ENCODE measurements at places on chromosomes 1 and 21. TPM values are rescaled to one million over a fixed set of nuclear protein-coding genes. Genes with fewer than 3 reads are reported as not detected.

The MIGA1 gene
- polyA plus RNA-seq, result 11.1 TPM

The SPATA46 gene
- 72.9 TPM for polyA plus RNA-seq

The KCNE1 gene
- 7.3 TPM for polyA plus RNA-seq

The CEP104 gene
- polyA plus RNA-seq, result 80.4 TPM

The KLF18 gene
- 0.25 TPM for polyA plus RNA-seq

The C1orf167 gene
- polyA plus RNA-seq, result 64.2 TPM

DNA sequence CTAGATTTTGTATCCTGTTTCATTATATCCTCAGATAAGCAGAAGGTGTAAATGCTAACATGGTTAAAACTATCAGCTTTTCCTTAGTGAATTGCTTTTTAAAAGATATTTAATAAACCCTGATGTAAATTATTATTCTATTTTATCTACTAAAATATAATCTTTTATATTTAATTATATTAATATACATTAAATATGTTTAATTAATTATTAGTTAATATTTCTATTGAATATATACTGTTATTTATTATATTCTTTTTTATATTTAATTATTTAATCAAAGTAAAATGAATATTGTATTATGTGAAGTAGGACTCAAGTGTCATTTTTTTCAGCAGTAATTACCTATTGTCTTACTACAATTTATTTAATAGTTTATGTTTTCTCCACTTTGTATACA lies 179.7 kb upstream of the ADGRL4 start:
- H3K36me3 ChIP-seq, result no peaks in the 10 kb centered on the region
- no peak for DNase-seq
- H3K4me3 ChIP-seq, result no peak overlapping the region
- H3K4me1 ChIP-seq, result no peaks in the 10 kb centered on the region

DNA sequence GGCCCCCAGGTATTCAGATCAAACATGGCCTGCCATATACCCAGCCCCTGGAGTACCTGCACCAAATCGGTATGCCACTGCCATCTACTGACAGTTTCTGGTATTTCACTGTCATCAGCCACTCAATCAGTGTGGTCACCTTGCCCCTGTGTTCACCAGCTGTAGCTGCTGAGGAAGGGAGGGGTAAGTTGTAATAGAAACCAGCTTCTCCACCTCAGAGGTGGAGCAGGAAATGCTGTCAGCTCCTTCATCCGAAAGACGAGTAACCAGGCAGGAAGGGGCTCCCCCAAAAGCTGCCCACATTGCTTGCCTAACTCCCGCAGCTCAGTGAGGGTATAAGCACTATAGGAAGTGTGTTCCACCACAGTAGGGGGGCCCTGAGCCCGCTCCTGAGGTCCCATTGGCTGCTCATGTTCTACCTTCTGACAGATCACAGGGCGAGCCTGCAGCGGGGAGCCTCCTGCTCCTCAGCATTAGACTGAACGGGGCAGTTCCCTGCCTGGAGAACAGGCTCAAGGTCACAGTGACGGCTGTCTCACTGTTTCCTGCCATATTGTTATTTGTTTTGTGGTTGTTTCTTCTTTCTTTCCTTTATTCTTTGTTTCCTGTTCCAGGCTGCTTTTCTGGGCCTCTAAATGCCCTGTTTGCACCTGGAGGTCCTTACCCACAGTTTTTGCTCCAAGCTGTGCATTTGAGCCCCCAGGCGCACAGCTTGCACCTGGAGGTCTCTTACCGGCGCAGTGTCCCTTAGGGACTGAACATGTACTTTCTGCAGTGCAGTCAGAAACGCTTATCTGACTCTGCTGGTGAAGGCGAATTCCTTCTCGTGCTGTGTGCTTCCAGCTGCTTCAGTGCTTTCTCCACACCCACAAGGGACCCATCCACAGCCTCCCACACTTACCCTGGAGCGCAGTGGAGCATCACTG lies 1638.3 kb downstream of the MRPL39 start:
- H3K4me3 ChIP-seq, result peak overlapping the region; percentile 1
- H3K27me3 ChIP-seq, result no peaks in the 10 kb centered on the region
- DNase-seq, result peak; percentile 62

DNA sequence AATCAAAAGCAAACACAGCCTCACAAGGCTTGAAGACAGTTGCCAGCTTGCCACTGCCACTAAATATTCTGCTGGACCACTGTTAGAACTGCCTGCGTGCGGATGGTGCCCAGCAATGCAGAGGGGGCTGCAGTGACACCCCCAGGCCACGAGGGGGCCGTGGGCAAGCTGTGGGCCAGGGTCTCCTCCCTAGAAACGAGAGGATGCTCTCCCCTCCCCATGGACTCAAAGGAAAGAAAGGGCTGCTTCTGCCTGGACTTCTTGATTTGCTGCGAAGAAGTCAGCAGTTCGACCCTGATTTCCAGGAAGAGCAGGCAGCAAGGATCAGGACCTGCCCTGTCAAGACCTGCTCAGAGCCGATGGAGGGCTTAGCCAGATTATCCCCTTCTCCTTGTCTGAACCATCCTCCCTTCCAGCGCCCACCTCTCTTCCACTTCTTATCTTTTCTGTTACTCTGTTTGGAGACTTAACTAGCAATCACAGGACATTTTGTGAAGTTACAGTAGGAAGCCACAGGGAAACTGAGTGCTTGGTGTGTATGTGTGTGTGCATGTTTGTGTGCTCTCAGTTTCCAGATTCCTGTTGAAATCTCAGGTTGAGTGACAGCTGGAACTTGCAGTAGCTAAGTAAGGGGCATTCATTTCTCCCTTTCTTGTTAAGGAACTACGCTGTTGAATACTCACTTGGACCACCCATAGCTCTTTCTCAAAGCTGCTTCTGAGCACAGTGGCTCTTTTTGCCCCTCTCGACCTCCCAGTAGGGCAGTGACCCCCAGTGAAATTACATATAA lies 2.7 kb downstream of the MAN1C1 start:
- DNase-seq, result peak; percentile 63
- H3K27me3 ChIP-seq, result no peaks in the 10 kb centered on the region
- no peak overlapping the region for H3K27ac ChIP-seq

DNA sequence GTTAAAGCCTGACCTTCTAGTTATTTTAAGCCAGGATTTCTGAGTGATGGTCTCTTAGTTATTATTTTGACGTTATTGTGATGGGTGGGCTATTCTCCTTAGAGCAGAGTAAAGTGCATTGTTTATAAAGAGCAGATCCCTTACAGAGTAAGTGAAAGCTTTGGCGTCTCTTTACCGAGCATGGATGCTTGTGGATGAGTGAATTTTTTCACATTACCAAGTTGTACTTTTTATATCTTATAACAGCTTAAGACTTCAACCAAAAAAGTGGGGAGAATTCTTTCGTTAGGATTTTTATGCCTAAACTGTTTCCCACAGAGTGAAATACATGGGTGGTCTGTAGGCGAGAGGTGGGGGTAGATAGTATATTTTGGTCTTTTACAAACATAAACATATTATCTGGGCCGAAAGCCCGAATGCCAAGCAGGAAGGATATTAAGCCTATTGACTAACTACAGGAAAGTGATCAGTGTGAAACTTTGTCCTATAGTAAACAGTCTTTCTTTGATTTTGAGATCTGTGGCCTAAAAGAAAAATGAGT lies 279.1 kb upstream of the C1orf105 start:
- no peaks in the 10 kb centered on the region for H3K27me3 ChIP-seq
- DNase-seq, result no peak
- peak overlapping the region; percentile 87 for H3K27ac ChIP-seq
- peak overlapping the region; percentile 24 for H3K4me3 ChIP-seq

GRCh38 chr1:46613661-46614603 lies 2.7 kb downstream of the MOB3C start:
- no peaks in the 10 kb centered on the region for H3K36me3 ChIP-seq
- H3K4me3 ChIP-seq, result no peak overlapping the region
- DNase-seq, result peak; percentile 94
- no peaks in the 10 kb centered on the region for H3K27me3 ChIP-seq
- H3K27ac ChIP-seq, result no peak overlapping the region

DNA sequence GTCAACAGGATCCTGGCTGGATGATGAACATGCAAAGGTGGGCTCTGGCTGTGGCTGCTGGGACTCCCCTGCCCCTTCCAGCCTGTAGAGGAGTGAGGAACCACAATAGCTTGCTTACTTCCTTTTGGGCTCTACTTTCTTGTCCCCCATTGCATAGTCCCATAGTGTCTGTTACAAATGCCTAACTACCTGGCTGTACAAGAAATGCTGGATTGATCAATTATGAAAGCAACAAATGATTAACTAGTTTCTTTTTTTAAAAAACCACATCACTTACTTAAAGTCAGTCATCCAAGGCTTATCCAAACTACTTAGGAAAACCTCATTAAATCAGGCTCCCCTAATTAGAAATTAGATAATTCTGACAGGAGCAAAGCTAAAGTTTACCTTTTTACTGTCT lies 514.1 kb upstream of the PKN2 start:
- H3K27me3 ChIP-seq, result no peaks in the 10 kb centered on the region
- no peak for DNase-seq
- no peak overlapping the region for H3K4me3 ChIP-seq
- no peaks in the 10 kb centered on the region for H3K36me3 ChIP-seq

GRCh38 chr1:68745451-68745850 lies 248.6 kb upstream of the DEPDC1 start:
- H3K4me3 ChIP-seq, result no peak overlapping the region
- no peaks in the 10 kb centered on the region for H3K27me3 ChIP-seq
- no peak for DNase-seq
- no peaks in the 10 kb centered on the region for H3K36me3 ChIP-seq
- no peaks in the 10 kb centered on the region for H3K4me1 ChIP-seq

- no peak for DNase-seq
- no peaks in the 10 kb centered on the region for H3K36me3 ChIP-seq
- no peak overlapping the region for H3K4me3 ChIP-seq
These were observed 68.9 kb upstream of the PARP1 start for GRCh38 chr1:226476648-226477319.

- no peak overlapping the region for H3K27ac ChIP-seq
- no peaks in the 10 kb centered on the region for H3K36me3 ChIP-seq
These were observed 23.2 kb upstream of the EFCAB14 start for GRCh38 chr1:46742069-46742468.

- no peaks in the 10 kb centered on the region for H3K36me3 ChIP-seq
- no peak overlapping the region for H3K4me3 ChIP-seq
- peaks cover 21% of the 10 kb centered on the region for H3K4me1 ChIP-seq
- DNase-seq, result no peak
These were observed 23.9 kb downstream of the MEF2D start for GRCh38 chr1:156476501-156477298.

DNA sequence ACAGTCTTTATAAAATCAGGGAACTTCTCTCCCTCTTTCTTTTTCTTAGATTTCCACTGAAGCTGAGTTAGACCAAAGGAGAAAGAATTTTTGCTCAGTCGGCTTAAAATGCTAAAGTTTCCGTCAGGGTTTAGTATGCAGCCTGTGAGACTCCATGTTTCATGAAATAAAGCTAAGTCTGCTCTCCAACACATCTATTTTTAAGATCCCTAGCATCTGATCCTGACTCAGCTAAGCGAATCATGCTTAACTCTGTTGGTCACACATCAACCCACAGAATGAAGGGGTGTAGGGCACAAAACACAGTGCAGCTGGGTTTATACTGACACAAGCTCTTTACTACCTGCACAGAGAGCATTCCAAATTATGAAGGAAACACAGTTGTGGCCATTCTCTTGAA lies 102.4 kb upstream of the ZNF281 start:
- H3K4me1 ChIP-seq, result no peaks in the 10 kb centered on the region
- H3K27me3 ChIP-seq, result no peaks in the 10 kb centered on the region
- no peaks in the 10 kb centered on the region for H3K36me3 ChIP-seq
- no peak overlapping the region for H3K27ac ChIP-seq

DNA sequence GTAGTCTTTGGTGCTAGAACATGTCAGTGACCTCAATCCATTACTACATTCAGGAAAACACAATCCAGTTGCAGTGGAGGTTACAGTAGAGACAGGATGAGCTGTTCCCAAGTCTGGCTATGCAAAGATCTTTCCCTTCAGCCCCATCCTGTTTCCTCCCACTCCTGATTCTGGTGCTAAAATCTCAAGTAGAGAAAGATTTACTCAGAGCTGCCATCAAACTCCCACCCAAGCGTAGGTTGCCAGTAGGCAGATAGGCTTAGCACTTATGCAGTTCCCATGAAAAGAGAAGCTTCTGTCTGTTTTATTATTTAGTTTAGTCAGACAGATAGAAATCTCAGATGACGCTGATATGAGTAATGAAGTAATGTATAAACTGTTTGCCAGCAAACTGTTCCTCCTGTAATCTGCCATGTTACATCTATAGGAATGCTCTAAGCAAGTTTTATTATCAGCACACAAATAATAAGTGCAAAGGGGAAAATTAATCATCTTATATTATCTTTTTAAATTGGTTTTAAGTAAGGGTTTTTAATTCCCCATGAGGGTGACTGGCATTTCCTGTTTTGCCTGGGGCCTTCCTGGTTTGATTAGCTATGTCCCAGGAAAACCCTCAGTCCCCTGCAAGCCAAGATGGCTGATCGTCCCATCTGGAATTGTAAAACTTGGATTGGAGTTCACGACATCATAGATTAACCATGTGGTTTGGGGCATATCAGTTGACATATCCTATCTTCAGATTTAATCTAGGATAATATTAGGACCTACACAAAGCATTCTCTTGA lies 188.3 kb upstream of the PALMD start:
- no peak overlapping the region for H3K4me3 ChIP-seq
- no peaks in the 10 kb centered on the region for H3K36me3 ChIP-seq
- no peaks in the 10 kb centered on the region for H3K4me1 ChIP-seq
- no peak for DNase-seq
- no peak overlapping the region for H3K27ac ChIP-seq
- H3K27me3 ChIP-seq, result no peaks in the 10 kb centered on the region

- peaks cover 5% of the 10 kb centered on the region for H3K4me1 ChIP-seq
- DNase-seq, result peak; percentile 28
- no peaks in the 10 kb centered on the region for H3K27me3 ChIP-seq
- no peaks in the 10 kb centered on the region for H3K36me3 ChIP-seq
- peak overlapping the region; percentile 69 for H3K27ac ChIP-seq
- H3K4me3 ChIP-seq, result peak overlapping the region; percentile 64
These were observed 297.7 kb downstream of the PTPRC start for GRCh38 chr1:198936371-198937083.

DNA sequence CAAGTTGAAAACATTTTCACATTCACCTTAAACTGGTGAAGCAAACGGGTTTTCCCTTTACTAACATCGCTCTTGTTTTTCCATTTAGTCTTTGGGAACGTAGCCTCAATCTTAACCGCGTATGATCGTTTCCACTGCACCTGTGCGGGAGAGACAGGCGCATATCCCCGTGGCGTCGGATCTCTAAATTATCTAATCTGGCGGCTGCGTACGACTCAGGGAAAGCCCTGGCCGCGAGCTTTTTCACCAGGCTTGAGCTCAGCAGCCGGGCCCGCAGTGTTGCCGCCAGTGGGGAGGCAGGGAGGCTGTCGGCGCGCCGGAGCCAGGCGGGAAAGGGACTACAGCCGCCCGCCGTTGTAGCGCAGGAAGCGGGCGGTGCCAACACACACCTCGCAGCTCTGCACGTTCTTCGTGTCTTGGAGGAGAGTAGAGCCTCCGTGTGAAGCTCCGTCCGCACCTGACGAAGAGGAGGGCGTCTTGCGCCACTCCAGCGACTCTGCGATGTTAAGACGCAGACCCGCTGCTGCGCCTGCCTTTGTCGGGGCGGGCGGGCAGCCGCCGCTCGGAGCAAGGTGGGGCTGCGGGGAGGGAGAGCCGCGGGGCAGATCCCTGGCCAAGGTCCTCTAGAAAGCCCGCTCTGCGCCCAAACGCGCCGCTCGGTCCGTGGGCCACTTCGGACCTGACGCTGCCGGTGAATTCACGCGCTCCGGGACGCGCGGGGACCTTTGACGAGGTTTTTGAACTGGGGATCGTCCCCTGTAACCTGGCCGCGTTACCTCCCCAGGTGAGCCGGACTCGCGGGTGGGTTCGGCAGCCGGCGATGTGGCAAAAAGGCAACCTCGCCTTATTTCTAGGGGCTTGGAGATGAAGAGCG lies 18.5 kb upstream of the TBX15 start:
- DNase-seq, result no peak
- peak overlapping the region; percentile 24 for H3K4me3 ChIP-seq
- H3K27ac ChIP-seq, result no peak overlapping the region
- H3K4me1 ChIP-seq, result peaks cover 16% of the 10 kb centered on the region
